ENCODE measurements at places on chromosomes 7 and 10.

GRCh38 chr7:101377189-101377736 is 14.6 kb downstream of the COL26A1 start:
- DNase-seq, result no peak

DNA sequence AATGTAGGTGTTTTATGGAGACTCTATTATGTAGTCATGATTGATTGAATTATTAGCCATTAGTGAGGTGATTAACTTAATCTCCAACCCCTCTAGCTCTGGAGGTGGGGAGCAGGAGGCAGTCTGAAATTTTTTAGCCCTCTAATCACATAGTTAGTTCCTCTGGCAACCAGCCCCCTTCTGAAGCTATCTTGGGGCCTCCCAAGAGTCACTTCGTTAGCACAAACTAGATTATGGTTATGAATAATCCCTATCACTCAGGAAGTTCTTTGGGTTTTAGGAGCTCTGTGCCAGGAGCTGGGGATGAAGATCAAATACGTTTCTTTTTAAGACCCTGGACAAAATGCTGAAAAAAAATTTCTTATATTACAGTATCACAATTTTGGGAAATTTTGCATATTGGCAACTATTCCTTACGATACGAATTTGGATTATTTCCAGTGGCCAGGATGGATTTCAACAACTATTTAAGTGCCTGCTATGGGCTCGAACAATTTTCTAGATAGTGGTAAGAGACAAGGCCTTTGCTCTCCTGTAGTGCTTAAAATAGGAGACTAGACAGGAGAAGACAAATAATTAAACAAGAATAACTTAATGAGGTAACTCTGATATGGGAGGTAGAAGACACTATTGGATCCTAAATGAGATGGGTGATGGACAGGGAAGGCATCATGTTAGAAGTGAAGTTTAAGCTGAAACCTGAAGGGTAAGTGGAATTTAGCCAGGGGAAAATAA is 52.9 kb downstream of the BTAF1 start:
- no peak for DNase-seq

DNA sequence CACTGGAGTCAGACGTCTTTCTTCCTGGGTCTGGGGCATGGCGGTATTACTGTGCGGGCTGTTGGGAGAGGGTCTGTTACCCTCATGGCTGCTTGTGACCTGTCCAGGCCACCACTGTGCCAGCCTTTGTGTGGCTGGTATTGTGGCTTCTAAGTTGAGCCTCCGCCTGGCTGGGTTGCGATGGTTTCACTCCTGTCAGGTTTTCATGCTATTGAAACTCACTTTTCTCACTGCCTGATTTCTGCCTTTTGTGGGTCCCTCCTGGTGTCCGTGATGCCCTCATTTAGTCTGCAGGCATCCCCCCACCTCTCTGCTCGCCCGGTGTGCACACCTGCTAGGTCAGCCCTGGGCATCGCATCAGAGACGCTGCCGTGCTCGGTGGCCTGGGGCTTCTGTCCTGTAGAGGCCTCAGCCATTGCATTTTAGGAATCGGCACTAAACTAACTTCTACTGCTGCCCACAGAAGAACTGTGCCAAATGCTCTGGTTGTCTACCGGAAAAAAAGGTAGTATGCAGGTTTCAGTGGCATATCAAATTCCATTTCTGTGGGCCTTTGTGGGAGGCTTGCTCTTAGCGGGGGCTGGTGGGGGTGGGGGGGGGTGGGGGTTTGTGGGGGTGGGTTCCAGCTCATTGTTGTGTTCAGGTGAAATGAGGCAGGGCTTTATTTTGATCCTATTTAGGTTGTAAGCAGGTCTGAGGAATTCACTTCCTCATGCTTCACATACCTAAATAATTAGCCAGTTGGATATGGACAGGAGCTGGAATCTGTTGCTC is 64.3 kb downstream of the MGMT start:
- no peak for DNase-seq

DNA sequence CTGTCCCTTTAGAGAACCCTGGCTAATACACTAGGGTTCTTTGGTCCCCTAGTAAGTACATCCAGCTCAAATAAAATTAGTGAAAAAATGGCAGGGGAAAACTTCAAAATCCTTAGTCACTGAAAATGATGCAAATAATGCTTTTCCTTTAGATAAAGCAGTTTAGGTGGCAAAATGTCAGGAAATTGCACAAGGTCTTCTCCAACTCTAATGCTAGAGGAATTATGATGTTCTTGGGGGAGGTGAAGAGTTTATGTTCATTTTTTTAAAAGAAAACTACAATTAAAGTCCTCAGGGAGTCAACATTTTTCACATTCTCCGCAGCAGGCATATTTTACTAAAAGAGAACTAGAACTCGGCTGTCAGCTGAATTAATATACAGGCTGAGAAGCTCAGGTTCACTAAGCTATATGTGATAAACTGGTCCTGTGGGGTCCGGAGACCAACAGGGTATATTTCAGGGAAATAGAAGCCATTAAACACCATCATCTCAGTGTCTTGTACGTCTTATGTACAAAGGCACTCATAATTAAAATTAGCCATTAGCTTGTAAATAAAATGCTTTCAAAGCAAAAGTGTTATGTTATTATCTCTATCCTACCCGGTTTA is 1164.7 kb upstream of the AUTS2 start:
- no peak for DNase-seq
